ENCODE measurements at places on chromosomes 2 and 18.

DNA sequence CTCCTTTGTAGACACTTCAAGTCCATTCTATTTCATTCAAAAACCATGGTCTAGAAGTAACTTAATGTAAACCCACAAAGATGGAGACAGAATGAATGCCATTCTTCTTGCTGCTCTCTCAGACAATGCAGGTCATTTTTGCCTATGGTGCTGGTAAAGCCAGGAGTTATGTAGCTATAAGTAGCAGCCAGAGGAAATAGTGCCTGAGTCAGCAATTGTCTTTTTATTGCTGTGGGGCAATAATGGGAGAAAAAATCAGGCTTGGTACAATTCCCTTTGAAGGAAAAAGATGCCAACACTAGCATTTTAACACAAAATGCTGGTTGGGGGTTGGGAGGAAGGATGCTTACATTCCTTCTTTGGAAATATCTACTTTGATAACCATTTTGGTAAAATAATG, 43.5 kb downstream of the SCN1A start:
- DNase-seq = no peak

DNA sequence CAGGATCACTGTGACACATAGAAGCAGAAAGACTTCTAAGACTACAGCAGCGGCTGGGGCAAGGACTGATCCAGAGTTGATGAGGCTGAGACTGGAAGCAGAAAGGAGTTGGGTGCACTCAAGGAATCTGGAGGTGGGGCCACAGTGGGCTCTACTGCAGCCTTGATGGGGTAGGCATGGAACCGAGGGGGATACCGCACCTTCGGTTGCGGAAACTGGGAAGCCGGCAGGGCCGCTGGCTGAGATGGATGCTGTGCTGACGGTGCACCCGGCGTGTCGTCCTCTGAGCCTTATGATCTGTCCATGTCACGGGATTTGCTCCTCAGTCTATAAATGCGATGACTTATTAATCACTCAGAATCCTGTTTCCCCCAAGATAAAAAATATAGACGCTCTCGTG, 473.5 kb upstream of the MYT1L start:
- no peak for DNase-seq

- no peak for DNase-seq
Observed at GRCh38 chr18:2984703-2985261, 28.2 kb downstream of the LPIN2 start.

GRCh38 chr2:24342110-24342910, 18.0 kb downstream of the ITSN2 start:
- DNase-seq = no peak

DNA sequence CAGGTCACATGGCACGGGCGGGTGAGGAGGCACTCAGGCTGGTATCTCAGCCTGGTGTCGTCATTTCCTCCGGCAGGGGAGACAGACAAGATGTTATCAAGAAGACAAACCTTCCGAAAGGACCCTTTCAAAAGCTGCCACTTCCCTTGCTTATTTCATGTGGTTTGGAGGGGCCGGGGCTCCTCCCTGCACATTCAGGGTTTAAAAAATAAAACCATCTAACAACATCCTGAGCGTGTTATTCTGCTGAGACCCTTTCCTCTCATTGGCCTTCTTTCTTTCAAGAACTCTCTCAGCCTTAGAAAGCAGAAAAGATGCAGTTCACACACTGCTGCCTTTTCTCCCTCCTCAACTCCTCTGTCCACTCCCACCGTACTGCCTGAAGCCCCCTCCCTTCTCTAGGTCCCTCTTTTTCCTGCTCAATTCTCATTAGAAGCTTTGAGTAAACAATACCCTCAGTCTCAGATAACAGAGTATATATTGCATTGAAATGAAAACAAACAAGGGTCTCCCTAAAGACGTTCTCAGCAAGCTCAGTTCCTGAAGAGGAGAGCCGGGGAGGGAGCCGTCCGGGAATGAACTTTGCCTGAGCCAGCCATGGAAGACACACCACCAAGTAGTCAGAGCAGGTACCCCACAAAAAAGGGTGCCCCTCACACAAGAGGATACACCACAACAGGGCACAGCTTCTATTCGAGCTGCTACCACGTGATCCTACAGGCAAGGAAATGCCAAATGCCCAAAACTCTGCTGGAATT, 9.7 kb downstream of the SMAD7 start:
- DNase-seq = peak; percentile 46

- peak; percentile 51 for DNase-seq
Observed at GRCh38 chr2:206160125-206160806, 571 bp downstream of the EEF1B2 start.

All from activated CD4-positive, alpha-beta T cell treated with anti-CD3 and anti-CD28 coated beads for 24 hours (primary cell).